ENCODE measurements at places on chromosomes 3 and 15.

DNA sequence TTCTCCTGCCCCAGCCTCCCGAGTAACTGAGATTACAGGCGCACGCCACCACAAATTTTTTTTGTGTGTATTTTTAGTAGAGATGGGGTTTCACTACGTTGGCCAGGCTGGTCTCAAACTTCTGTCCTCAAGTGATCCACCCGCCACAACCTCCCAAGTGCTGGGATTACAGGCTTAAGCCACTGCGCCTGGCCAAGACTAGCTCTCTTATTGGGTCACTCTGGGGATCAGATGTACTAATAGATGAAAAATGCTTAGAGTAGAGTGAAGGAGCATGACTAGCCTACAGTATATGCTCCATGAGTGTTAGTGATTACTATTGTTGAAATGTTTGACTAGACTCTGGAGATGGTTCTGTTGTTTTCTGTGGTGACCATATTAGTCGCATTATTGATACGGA is 21.8 kb downstream of the RARB start:
- DNase-seq = no peak

DNA sequence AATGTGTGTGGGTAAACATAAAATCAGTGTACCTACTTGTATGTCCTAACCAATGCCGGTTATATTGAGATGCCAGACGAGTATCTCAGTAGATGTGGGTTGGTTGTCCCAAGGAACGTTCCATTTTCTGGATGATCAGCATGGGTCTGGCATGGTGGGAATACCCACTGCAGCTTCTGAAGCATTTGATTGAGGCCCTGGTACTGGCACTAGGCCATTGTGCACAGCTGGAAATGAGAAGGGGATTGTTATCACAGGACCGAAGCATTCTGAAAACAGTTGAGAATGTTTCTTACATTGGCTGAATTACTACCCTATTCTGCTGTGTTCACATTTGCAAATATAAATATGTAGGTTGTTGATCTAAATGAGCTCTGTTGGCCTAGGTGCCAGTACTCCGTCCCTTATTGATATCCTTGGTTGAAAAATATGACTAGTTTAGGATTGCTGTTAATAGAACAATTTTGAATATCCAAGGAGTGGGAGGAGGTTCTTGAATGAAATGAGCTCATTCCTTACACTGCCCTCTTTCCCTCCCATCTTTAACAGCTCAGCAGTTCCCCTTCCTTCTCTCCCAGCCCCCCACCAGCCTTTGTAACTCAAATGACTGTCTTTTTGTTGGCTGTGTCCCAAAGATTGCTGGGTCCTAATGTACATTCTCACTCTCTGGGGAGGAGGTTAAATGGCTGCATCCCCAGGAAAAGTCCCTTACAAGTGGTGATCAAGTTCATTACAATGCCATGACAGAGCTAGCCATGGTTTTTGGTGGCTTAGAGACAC is 293.3 kb upstream of the TPM1 start:
- DNase-seq = no peak

GRCh38 chr15:73442421-73442820 is 543 bp upstream of the REC114 start:
- no peak for DNase-seq

DNA sequence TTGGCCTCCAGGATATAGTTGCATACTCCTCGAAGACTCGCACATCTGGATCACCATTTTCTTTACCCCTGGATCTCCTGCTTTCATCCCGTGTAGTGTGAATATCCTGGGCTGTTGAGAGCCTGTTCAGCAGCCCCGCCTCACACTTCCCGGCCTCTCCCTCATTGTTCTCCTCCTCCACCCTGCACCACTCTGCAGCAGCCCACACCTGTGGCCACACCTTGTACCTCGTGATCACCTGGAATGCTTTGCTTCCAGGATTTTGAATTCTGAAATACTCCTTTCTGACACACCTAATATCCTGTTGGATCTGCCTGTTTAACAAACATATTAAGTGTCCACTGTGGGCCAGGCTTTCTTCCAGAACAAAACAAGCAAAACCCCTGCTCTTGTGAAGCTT is 14.4 kb downstream of the ABHD17C start:
- DNase-seq = no peak

- DNase-seq = no peak
These were observed 62.0 kb downstream of the PLD1 start for GRCh38 chr3:171748064-171748924.

Measured in activated T-helper 1 cell treated with anti-CD3 and anti-CD28 coated beads, Interleukin-2, amount 50 U/mL, for 16 hours (primary cell).